ENCODE measurements at places on chromosomes 4 and X. TPM values are rescaled to one million over a fixed set of nuclear protein-coding genes. Genes with fewer than 3 reads are reported as not detected.

The GRSF1 gene
- 105 TPM for total RNA-seq

The PNMA3 gene
- 7.8 TPM for total RNA-seq

The ZAR1 gene
- total RNA-seq, result 0.78 TPM

DNA sequence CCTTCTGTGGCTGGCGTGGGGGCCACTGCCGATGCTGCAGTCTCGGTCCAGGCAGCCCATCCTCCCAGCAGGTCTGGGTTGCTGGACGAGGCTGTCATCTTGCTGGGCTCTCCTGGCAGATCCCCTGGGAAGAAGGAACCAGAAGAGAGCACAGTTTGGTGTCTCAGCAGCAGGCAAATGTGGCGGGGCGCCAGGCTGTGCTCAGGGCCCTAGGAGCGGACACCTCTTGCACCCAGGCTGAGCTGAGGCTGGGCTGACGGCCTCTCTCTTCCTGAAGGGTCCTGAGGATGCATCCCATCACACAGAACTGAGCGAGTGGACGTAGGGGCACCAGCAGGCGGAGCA, 39.2 kb upstream of the CPLX1 start:
- H3K36me3 ChIP-seq, result peaks cover 29% of the 10 kb centered on the region
- no peak overlapping the region for H3K27ac ChIP-seq
- no peak for DNase-seq

DNA sequence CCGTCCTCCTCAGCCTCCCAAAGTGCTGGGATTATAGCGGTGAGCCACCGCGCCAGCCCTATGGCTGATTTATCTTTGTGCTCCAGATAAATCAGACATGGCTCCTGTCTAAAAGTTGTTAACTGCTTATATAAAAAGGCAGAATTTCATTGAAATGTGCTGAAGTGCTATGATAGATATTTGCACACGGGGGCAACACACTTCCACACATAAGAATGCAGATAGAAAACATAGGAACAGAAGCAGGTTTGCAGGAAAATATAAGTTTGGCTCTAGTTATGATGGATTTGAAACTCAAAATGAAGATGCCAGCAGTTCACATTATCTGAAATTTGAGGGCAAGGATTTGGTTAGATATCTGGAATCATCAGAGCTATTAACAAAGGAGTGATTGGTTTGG, 163.1 kb upstream of the SLITRK2 start:
- no peak overlapping the region for H3K4me3 ChIP-seq
- DNase-seq, result no peak
- H3K27ac ChIP-seq, result no peak overlapping the region
- H3K27me3 ChIP-seq, result no peaks in the 10 kb centered on the region
- H3K36me3 ChIP-seq, result no peaks in the 10 kb centered on the region

DNA sequence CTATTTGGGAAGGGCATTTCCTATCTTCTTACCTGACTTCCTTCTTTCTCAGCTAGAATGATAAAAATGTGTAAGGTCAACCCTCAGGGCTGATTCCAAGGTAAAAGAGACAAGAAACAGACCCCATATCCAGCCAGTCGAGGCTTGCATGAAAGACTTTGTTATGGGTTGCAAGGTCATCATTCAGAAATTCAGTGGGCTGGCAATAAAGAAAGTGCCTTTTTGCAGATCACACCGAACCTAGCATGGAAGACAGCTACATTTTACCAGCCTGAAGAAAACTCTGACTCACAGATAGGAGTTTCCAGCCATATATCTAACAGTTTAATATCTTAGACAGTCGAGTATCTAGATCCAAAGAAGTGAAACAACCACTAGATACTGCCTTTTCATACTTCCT, 87.4 kb downstream of the PDGFC start:
- no peak overlapping the region for H3K4me3 ChIP-seq
- no peak for DNase-seq
- H3K36me3 ChIP-seq, result no peaks in the 10 kb centered on the region
- H3K27ac ChIP-seq, result no peak overlapping the region

DNA sequence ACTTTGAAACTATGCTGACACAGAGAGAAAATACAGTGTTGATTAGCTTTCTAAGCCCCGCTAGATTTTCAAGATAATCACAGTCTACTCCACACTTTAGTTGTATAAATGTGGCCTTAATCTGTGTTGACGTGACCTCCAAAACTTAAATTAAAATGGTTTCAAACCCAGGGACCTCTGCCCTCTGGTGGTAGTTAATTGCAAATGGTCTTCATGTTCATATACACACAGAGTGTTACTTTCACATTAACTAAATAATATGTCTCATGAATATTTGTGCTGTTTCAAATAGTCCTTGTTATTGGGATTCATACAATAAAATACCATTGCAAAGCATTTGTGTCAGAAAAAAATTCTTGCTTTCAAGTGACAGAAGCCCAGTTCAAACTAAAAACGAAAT, 64.3 kb downstream of the TASL start:
- no peaks in the 10 kb centered on the region for H3K4me1 ChIP-seq
- H3K4me3 ChIP-seq, result no peak overlapping the region
- H3K27ac ChIP-seq, result no peak overlapping the region

- no peak for DNase-seq
- H3K4me1 ChIP-seq, result no peaks in the 10 kb centered on the region
- H3K27me3 ChIP-seq, result no peaks in the 10 kb centered on the region
- H3K4me3 ChIP-seq, result no peak overlapping the region
Observed at GRCh38 chr4:149277705-149278104, 537.9 kb downstream of the IQCM start.

DNA sequence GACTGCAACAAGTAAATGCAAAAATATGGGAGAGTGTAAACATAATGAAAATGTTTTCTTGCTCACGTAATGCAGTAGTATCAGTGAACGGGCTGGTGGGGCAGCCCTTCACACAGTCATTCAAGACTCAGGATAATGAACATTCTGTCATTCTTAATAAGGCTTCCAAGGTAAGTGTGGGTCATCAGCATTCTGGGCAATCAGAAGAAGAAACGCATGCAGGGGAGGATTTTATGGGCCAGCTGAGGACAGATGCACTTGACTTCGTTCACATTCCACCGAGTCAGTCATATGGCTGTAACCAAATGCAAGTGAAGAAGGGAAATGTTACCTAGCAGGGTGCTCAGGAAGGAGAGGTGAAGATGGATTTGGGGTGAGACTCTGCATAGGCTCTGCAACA, 68.0 kb upstream of the MAP9 start:
- H3K36me3 ChIP-seq, result no peaks in the 10 kb centered on the region
- no peaks in the 10 kb centered on the region for H3K4me1 ChIP-seq

GRCh38 chr4:14615671-14616070, 386.6 kb upstream of the CPEB2 start:
- H3K36me3 ChIP-seq, result no peaks in the 10 kb centered on the region
- no peak for DNase-seq
- H3K27me3 ChIP-seq, result no peaks in the 10 kb centered on the region
- H3K4me3 ChIP-seq, result no peak overlapping the region

DNA sequence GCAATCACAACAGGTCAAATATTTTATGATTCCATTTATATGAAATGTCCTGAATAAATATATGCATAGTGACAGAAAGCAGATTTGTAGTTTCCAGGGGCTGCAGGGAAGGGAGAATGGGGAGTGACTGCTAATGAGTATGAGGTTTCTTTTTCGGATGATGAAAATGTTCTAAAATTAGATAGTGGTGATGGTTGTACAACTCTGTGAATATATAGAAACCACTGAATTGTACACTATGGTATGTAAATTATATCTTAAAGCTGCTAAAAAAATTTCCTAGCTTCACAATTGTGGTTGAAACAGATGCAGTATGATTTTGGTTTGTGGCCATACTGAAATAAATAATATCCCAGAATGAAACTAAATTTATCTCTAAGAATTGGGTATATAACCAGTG, 12.9 kb upstream of the IL2 start:
- no peaks in the 10 kb centered on the region for H3K4me1 ChIP-seq
- H3K27me3 ChIP-seq, result no peaks in the 10 kb centered on the region
- DNase-seq, result no peak
- H3K36me3 ChIP-seq, result no peaks in the 10 kb centered on the region
- no peak overlapping the region for H3K4me3 ChIP-seq

- H3K4me1 ChIP-seq, result peaks cover 3% of the 10 kb centered on the region
- H3K4me3 ChIP-seq, result no peak overlapping the region
- no peaks in the 10 kb centered on the region for H3K27me3 ChIP-seq
- no peak for DNase-seq
Observed at GRCh38 chr4:151291485-151291884, 14.5 kb downstream of the PRSS48 start.

DNA sequence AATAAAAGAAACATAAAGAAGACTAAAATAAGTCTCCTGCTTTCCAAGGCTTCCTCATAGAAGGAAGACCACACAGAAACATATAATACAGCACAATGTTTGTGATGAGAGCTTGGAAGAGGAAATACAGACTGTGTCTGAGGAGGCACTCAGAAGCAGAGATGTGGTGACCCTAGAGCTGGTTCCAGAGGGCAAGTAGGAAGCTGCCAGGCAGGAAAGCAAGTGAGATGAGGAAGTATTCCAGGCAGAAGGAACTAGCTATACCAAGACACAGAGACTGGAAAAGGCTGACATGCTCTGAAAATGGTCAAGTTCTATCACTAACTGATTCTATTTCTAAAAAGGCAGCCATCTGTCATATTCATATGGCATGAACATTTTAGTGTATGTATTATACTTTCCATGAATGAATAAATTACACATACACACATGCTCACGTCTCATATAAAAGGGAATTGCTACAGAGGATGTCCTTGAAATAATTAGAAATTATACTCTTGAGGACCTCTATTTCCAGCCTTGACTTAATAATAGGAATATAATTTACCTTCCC, 16.6 kb upstream of the HSFX2 start:
- H3K4me3 ChIP-seq, result no peak overlapping the region
- H3K27ac ChIP-seq, result no peak overlapping the region
- H3K27me3 ChIP-seq, result no peaks in the 10 kb centered on the region
- H3K4me1 ChIP-seq, result no peaks in the 10 kb centered on the region
- DNase-seq, result no peak

DNA sequence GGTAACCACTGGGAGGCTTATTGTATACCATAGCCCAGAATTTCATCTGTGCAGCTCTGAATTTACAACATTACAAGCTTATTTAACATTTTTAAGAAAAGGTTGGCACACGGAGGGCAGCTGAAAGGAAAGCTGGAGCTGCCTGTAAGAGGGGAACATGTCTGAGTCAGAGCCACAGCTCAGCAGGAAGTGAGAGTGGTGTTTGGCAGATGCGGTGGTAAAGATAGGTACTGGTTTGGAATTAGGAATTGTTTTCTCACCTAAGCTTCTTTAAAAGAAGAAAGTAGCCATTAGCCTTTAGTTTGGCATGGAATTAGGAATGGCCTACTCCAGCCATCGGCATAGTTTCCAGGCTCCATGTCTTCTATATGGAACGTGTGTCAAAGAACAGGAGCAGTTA, 172.5 kb upstream of the ANXA3 start:
- no peak overlapping the region for H3K4me3 ChIP-seq
- no peak overlapping the region for H3K27ac ChIP-seq
- H3K27me3 ChIP-seq, result no peaks in the 10 kb centered on the region

DNA sequence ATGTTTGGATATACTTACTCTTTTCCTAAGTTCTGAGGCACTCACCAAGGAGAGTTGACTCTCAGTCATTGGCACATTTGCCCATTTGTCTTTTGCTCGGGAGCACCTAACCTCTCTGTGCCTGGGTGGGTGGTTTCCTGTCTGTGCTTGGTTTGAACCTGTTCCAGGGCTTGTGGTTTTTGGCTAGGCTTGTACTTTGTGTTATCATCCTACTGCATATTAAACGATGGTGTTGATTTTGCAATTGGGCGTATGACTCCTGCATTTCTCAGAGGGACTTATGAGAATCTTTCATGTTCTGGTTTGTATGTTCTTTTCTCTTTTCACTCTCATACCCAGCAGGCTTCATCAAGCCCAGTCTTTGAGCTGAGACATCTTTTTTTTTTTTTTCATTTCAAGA, 161.7 kb downstream of the BTC start:
- no peaks in the 10 kb centered on the region for H3K4me1 ChIP-seq

- no peak overlapping the region for H3K27ac ChIP-seq
- DNase-seq, result no peak
- H3K4me3 ChIP-seq, result peak overlapping the region; percentile 57
- H3K36me3 ChIP-seq, result no peaks in the 10 kb centered on the region
- H3K27me3 ChIP-seq, result peaks cover 27% of the 10 kb centered on the region
Observed at GRCh38 chrX:151975228-151975593, 735 bp upstream of the GABRE start.

GRCh38 chr4:11106190-11106589, 322.5 kb downstream of the HS3ST1 start:
- H3K36me3 ChIP-seq, result no peaks in the 10 kb centered on the region
- H3K27ac ChIP-seq, result no peak overlapping the region
- no peaks in the 10 kb centered on the region for H3K4me1 ChIP-seq
- no peaks in the 10 kb centered on the region for H3K27me3 ChIP-seq
- H3K4me3 ChIP-seq, result no peak overlapping the region

DNA sequence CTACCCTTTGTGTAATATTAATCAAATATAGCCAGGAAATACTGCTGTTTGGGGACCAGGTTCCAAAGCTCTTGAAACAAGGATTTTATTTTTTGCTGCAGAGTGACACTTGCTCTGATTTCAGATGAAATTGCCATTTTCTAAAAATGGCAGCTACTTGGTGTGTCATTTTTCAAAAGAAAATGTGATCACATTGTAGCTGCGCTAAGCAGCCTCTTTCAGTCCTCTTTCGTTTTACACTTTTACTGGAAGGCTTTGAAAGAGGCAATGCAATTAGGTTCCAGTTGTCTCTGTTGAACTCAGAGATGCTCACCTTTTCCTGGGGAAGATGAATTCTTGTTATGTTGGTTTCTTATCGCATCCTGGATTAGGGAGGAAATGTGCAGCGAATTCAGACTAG, 85.1 kb downstream of the CT47B1 start:
- H3K27me3 ChIP-seq, result no peaks in the 10 kb centered on the region
- no peaks in the 10 kb centered on the region for H3K4me1 ChIP-seq
- DNase-seq, result no peak
- H3K4me3 ChIP-seq, result no peak overlapping the region

DNA sequence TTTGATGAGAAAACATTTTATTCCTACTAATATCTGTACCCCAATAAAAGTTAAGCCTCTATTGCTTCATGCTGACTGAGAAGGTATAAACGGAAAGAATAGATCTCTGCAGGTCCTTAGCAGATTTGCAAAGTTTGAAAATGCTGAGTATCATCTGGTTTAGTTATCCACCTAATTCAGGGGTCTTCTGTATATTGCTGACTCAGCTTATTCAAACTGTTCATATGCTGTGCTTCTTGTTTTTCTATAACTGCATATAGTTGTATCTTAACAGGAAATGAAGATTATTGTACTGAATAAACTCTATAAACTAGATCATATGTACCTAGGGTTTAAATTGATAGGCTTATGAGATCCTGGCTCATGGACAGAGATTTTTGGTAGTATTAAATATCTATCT, 23.7 kb downstream of the ZNF330 start:
- H3K27me3 ChIP-seq, result no peaks in the 10 kb centered on the region
- H3K4me3 ChIP-seq, result no peak overlapping the region
- H3K27ac ChIP-seq, result no peak overlapping the region
- no peaks in the 10 kb centered on the region for H3K36me3 ChIP-seq

GRCh38 chr4:184457535-184458249, 16.7 kb downstream of the IRF2 start:
- no peak overlapping the region for H3K27ac ChIP-seq
- peaks cover 19% of the 10 kb centered on the region for H3K4me1 ChIP-seq
- DNase-seq, result no peak
- no peaks in the 10 kb centered on the region for H3K36me3 ChIP-seq
- no peaks in the 10 kb centered on the region for H3K27me3 ChIP-seq
